ENCODE measurements at places on chromosomes 2 and 18.

DNA sequence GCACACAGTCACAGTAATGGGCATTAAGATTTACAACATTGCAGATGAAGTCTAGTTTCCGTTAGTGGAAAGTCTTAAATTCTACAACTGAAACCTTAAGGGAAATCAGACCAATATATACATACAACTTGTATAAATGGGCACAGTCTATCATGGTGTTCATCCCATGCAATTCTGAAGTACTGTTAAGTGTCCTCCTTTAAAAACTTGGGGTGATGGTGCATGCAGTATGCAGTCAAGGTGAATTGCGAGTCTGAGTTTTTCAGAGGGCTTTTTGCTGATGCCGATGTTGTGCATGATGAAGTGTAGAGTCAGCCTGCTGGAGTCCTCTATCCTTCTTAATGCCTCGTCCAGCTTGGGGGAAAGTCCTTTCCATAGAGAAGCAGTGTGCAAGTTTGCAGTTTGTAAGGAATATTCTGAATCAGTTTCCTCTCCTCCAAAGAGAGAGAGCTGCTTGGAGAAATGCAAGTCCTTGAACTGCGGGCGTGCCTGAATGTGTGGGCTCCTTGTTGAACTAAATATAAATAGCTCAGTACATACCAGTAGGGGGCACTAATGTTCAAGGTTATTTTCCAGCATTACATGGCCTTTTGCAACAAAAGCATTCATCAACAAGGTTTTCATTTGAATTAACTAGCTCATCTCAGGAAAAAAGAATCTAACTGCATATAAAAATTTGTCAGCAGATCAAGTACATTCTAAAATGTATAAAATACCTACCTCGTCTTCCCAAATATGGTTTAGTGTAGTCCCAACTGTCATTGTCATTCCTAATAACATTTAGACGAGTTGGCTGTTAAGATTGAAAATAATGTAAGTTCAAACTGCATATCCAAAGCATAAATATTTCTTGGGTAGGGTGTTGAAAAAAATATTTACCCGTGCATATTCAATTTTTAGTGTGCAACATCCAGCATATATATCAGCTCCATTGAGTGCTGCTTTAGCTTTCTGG is 21.3 kb downstream of the HNRNPLL start:
- H3K4me1 ChIP-seq = no peaks in the 10 kb centered on the region
- H3K27me3 ChIP-seq = no peaks in the 10 kb centered on the region
- H3K36me3 ChIP-seq = peaks cover 6% of the 10 kb centered on the region
- DNase-seq = peak; percentile 91

- no peak overlapping the region for H3K4me3 ChIP-seq
- no peak for DNase-seq
- no peaks in the 10 kb centered on the region for H3K36me3 ChIP-seq
- no peaks in the 10 kb centered on the region for H3K27me3 ChIP-seq
- H3K4me1 ChIP-seq = no peaks in the 10 kb centered on the region
- H3K27ac ChIP-seq = no peak overlapping the region
Measured at GRCh38 chr2:7900593-7900992, 781.3 kb upstream of the ID2 start.

DNA sequence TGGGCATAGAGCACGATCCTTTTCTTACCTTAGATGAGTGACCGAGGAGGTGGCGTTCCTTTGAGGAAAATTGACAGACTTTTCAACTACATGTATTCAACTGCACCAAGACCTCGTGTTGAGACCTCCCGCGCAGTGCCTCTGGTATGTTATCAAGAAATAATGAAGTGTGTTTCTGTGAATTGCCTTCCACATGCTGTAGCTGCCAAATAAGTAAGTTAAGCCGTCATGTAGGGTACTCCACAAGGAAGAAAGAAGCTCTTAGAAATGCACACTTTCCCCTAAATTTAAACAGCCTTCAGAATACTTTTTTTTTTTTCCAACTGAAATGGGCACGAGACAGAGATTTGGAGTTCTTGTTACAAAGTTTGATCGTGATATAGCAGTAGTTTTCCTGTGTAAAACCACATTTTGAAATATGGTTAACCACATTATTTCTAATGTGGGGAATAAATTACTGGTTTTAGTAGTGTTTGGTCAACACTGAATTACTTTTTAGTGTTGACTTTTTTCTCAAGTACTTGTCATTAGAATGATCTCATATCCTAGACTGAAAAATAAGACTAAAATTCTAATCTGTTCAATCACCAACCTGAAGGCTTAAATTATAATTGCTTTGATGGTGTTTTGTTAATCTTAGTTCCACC is 30.5 kb downstream of the PDK1 start:
- peaks cover 2% of the 10 kb centered on the region for H3K4me1 ChIP-seq
- H3K27ac ChIP-seq = no peak overlapping the region
- H3K36me3 ChIP-seq = peaks cover 6% of the 10 kb centered on the region
- DNase-seq = no peak
- H3K4me3 ChIP-seq = no peak overlapping the region
- H3K27me3 ChIP-seq = no peaks in the 10 kb centered on the region

GRCh38 chr2:212021947-212022346 is 516.7 kb downstream of the ERBB4 start:
- H3K4me3 ChIP-seq = no peak overlapping the region
- no peak for DNase-seq
- H3K27me3 ChIP-seq = no peaks in the 10 kb centered on the region
- no peaks in the 10 kb centered on the region for H3K4me1 ChIP-seq

- H3K27me3 ChIP-seq = no peaks in the 10 kb centered on the region
- no peaks in the 10 kb centered on the region for H3K36me3 ChIP-seq
- DNase-seq = no peak
- H3K4me1 ChIP-seq = no peaks in the 10 kb centered on the region
- H3K4me3 ChIP-seq = no peak overlapping the region
- no peak overlapping the region for H3K27ac ChIP-seq
Measured at GRCh38 chr2:19048593-19049266, 309.7 kb downstream of the OSR1 start.

GRCh38 chr2:232328032-232328422 is 50.5 kb upstream of the ALPP start:
- no peak overlapping the region for H3K4me3 ChIP-seq
- H3K27ac ChIP-seq = no peak overlapping the region
- H3K4me1 ChIP-seq = peaks cover 13% of the 10 kb centered on the region
- DNase-seq = no peak
- H3K27me3 ChIP-seq = no peaks in the 10 kb centered on the region

DNA sequence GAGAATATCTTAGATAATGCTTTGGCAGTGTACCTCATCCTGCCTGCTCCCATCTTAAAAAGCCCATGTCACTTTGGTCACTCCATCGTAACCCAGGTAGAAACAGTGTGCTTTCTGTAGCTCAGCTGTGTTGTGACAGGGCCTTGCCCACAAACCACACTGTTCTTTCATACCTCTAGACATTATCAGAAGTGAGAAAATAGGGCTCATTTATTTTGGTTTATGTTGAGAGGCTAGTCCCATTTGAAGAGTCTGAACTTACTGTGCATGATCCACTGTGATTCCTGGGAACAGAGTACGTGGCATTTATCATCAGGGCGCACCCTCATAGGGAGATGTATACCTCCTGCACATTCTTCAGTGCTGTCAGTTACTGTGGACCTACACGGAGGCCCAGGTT is 69.7 kb downstream of the FEZ2 start:
- no peaks in the 10 kb centered on the region for H3K4me1 ChIP-seq
- no peak for DNase-seq
- no peak overlapping the region for H3K27ac ChIP-seq

- no peak overlapping the region for H3K27ac ChIP-seq
- no peak overlapping the region for H3K4me3 ChIP-seq
- peaks cover 2% of the 10 kb centered on the region for H3K4me1 ChIP-seq
- H3K36me3 ChIP-seq = no peaks in the 10 kb centered on the region
- no peak for DNase-seq
Measured at GRCh38 chr2:235870515-235870914, 297.7 kb downstream of the GBX2 start.

DNA sequence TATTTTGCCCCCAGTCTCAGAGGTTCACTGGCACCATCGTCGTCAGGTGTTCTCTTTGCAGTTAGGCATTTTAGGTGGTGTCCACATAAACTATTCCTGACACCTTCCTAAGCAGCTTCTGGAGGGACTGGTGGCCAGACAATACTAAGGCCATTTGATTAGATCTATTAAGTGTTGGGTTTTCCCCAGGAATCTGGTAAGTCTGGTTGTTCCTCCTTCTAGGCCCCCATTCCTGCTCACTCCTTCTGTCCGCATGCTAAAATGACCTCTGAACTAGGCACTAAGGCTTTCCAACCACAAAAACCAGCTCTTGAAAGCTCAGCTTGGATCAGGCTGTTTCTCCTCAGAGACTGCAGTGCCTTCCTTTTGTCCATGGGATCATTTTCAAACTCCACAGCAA is 100.7 kb downstream of the MGAT5 start:
- DNase-seq = peak; percentile 38
- H3K4me1 ChIP-seq = peaks cover 8% of the 10 kb centered on the region
- H3K27me3 ChIP-seq = no peaks in the 10 kb centered on the region
- H3K4me3 ChIP-seq = no peak overlapping the region

GRCh38 chr2:32772638-32773447 is 145.0 kb downstream of the TTC27 start:
- H3K27ac ChIP-seq = no peak overlapping the region
- DNase-seq = no peak
- H3K27me3 ChIP-seq = no peaks in the 10 kb centered on the region
- H3K36me3 ChIP-seq = no peaks in the 10 kb centered on the region

GRCh38 chr2:170298861-170299429 is 121.0 kb downstream of the MYO3B start:
- DNase-seq = no peak
- no peaks in the 10 kb centered on the region for H3K36me3 ChIP-seq

DNA sequence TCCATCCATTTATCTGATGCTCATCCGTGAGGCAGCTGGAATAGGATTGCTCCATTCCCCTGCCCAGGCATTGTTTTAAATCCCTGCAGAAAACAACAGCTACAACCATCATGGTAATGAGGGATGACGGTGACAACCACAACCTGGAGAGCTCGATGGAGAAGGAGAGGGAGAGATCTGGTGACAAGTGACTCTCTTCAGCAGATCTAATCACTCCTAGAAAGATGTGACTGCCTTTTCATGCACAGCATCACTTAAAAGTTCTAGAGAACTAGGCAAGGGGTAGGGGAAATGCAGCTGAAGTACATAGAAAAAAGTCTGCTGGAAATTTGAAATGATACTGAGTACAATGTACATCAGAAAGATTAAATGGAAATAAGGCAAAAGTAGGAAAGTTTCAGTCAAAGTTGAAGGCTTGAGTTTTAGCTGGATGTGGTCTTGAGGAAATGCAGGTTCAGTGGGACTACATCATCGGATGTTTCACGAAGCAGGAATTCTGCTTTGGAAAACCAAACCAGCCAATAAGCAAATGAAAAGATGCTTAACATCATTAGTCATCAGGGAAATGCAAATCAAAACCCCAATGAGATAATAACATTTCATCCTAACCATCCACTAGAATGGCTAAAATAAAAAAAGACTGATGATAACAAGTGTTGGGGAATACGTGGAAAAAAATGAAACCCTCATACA is 6.8 kb upstream of the ARHGAP25 start:
- H3K27me3 ChIP-seq = no peaks in the 10 kb centered on the region
- H3K36me3 ChIP-seq = no peaks in the 10 kb centered on the region
- no peaks in the 10 kb centered on the region for H3K4me1 ChIP-seq
- H3K4me3 ChIP-seq = no peak overlapping the region
- H3K27ac ChIP-seq = no peak overlapping the region

- no peak overlapping the region for H3K27ac ChIP-seq
- peaks cover 3% of the 10 kb centered on the region for H3K36me3 ChIP-seq
- no peak overlapping the region for H3K4me3 ChIP-seq
- peaks cover 3% of the 10 kb centered on the region for H3K4me1 ChIP-seq
Measured at GRCh38 chr2:121754851-121755236, 607 bp upstream of the TSN start.

GRCh38 chr2:86411396-86411795 is 29.8 kb upstream of the KDM3A start:
- H3K36me3 ChIP-seq = no peaks in the 10 kb centered on the region
- H3K4me3 ChIP-seq = no peak overlapping the region
- no peaks in the 10 kb centered on the region for H3K4me1 ChIP-seq

DNA sequence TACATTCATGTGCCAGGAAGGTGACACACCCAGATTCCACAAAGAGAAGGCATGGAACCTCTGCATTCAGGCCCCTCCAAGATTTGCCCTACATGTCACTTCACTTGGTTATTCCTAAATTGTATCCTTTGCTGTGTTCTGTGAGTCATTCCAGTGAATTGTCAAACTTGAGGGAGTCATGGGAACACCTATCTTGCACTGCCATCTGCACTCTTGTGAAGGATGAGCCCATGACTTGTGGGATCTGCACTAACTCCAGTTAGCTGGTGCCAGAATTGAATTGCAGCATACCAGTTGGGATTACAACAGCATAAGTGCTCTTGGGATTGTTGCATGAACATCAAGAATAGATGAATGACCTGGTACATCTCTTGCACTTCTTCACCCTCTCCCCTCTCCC is 1288.0 kb upstream of the ZEB2 start:
- DNase-seq = no peak
- peaks cover 3% of the 10 kb centered on the region for H3K4me1 ChIP-seq
- H3K4me3 ChIP-seq = no peak overlapping the region
- no peak overlapping the region for H3K27ac ChIP-seq
- no peaks in the 10 kb centered on the region for H3K27me3 ChIP-seq

- no peaks in the 10 kb centered on the region for H3K27me3 ChIP-seq
- no peak overlapping the region for H3K27ac ChIP-seq
- no peaks in the 10 kb centered on the region for H3K4me1 ChIP-seq
- H3K4me3 ChIP-seq = no peak overlapping the region
Measured at GRCh38 chr2:107137706-107138105, 251.7 kb upstream of the ST6GAL2 start.

DNA sequence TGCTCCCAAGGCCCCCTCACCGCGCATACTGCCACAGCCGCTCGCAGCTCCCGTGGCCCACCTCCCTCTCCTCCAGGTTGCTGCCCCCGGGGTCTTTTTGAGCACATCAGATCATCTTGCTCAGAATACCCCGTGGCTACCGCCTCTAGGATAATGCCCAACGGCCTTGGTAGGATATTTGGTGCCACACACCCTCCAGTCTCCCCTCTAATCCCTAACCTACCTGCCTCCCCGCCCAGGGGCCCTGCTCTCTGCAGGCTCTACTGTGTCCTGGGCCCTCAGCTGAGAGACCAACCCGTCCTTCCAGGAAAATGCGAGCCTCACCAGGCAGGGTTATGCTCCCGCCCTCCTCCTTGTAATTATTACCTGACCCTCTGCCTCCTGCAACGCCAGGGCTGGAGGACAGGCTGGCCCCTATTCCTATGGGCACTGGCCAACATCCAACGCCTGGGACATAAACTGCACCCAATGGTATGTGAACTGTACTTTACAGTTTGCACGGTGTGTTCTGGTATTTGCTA is 1.5 kb upstream of the MTCL1 start:
- peaks cover 15% of the 10 kb centered on the region for H3K27me3 ChIP-seq
- no peak overlapping the region for H3K27ac ChIP-seq
- DNase-seq = no peak
- peaks cover 14% of the 10 kb centered on the region for H3K4me1 ChIP-seq
- H3K4me3 ChIP-seq = no peak overlapping the region
- no peaks in the 10 kb centered on the region for H3K36me3 ChIP-seq

GRCh38 chr2:10810202-10811161 is 2.1 kb downstream of the PDIA6 start:
- no peak overlapping the region for H3K4me3 ChIP-seq
- peaks cover 2% of the 10 kb centered on the region for H3K36me3 ChIP-seq
- H3K4me1 ChIP-seq = peaks cover 6% of the 10 kb centered on the region

- peaks cover 7% of the 10 kb centered on the region for H3K4me1 ChIP-seq
- no peaks in the 10 kb centered on the region for H3K27me3 ChIP-seq
- H3K4me3 ChIP-seq = no peak overlapping the region
Measured at GRCh38 chr2:171793691-171794678, 100.1 kb downstream of the SLC25A12 start.

Measured in trophoblast cell (in vitro differentiated cells and primary cell).